ENCODE measurements at places on chromosomes 5 and 9.
A peak's percentile ranks its signal among the peaks of the same experiment; 100 is the strongest.

- DNase-seq: no peak
These were observed 102.5 kb upstream of the SH3GL2 start for GRCh38 chr9:17476401-17476800.

DNA sequence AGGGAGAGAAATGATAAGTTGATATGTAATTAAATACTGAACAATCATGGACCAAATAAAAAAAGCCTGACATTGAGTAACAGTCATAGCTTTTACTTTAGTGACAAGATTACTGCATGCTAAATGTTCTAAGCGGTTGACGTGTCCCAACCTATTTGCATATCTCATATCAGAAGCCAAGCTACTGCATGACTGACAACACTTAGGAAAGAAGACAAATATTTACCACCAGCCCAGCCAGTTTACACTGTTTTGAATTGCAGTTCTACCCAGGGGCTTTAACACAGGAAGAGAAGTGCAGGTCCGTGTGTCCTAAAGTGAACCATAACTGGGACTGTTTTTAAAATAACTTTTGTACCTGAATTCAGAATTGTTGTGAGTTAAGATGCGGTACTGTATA is 219.9 kb downstream of the PRDM9 start:
- DNase-seq: no peak

DNA sequence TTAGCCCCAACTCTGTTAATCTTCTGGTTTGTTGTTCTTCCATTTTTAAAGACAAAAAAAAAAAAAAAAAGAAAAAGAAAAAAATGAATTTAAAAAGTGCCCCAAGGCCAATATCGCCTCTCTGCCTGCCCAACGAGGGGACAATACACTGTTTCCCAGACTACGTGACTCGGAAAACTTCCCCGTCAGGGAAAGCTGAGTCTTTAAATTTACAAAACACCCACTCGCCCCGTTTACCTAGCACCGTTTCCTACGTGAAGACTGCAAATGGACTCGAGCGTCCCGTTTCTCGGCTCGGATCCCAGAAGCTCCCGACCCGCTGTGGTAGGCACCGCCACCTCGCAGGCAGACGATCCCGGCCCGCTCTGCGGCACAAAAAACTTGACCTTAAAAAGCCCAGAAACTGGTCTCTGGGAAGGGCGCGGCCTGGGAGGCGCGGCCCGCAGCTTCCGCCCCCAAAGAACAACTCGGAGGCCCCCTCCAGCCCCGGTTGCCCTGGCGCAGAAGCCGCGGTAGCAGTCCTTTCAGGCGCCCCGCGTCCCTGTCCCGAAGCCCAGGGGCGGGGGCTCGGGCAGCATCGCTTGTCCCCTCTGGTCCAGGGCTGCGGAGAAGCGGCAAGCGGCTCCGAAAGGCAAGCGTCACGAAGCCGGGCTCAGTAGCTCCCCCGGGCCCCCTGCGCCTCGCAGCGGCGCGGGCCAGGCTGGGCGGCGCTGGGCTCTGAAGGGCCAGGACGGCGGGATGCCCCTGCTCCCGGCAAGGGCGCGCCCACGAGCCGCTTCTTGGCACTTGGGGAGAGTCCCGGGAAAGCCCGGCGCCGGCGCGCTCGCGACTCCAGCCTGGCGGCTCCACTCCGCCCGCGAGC is at the start of gene GCNT4:
Gene GCNT4 (minus strand): TSS at position 367 of the 862 bp plus-strand sequence. CDS start 22,521 bp downstream, outside the sequence.
- peak; percentile 76 for DNase-seq

- DNase-seq: no peak
These were observed 29.0 kb downstream of the PAEP start for GRCh38 chr9:135590486-135591079.

DNA sequence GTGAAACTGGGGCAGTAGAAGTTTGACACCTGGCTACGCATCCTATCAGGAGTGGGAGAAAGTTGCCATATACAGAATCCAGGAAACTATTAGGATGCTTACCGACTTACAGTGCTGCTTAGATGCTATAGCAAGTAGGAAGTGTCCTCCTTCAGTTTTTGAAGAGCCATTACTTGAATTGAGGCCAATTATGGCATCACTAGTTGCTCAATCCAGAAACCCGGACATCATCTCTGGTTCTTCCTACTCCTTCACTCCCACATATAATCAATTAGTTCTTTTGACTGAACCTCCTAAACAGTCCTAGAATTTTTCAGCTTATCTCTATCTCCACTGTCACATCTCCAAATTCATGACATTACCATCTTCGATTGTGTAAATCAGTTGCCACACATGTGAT is 41.8 kb upstream of the UGCG start:
- DNase-seq: no peak

DNA sequence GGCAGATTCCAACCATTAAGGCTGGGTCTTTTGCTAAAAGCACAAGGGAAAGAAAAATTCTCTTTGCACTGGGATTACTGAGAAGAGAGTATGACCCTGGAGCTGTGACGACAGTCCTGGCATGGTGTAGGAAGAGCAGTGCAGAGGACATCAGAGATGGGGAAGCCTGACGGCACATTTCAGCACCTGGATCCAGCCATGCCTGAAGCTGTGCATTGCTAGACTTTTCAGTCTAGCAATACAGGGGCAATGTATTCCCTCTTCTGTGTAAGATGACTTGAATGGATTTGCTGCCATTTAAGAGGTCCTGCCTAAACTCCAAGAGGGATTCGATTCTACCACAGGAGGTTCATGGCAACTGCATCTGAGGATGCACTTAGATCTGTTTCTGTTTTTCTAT is 12.3 kb upstream of the MRNIP start:
- DNase-seq: no peak

DNA sequence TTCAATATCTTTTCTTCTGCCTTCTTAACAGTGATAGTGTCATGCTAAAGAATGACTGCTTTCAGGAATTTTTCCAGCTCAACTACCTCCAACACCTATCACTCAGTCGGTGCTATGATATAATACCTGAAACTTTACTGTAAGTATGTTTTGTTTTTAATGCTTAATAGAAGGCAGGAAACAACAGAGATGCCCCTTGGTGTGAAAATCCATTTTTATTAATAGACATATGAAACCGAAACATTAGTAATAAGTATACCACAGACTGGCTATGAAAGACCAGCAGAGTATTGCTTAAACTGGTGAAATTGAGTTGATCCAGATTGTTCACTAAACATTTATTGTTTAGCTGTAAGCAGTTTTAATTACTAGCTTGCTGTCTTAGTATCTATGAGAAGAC is 25.2 kb downstream of the SKP2 start:
- DNase-seq: no peak

- no peak for DNase-seq
These were observed 125.3 kb downstream of the TRIM32 start for GRCh38 chr9:116812231-116813030.

DNA sequence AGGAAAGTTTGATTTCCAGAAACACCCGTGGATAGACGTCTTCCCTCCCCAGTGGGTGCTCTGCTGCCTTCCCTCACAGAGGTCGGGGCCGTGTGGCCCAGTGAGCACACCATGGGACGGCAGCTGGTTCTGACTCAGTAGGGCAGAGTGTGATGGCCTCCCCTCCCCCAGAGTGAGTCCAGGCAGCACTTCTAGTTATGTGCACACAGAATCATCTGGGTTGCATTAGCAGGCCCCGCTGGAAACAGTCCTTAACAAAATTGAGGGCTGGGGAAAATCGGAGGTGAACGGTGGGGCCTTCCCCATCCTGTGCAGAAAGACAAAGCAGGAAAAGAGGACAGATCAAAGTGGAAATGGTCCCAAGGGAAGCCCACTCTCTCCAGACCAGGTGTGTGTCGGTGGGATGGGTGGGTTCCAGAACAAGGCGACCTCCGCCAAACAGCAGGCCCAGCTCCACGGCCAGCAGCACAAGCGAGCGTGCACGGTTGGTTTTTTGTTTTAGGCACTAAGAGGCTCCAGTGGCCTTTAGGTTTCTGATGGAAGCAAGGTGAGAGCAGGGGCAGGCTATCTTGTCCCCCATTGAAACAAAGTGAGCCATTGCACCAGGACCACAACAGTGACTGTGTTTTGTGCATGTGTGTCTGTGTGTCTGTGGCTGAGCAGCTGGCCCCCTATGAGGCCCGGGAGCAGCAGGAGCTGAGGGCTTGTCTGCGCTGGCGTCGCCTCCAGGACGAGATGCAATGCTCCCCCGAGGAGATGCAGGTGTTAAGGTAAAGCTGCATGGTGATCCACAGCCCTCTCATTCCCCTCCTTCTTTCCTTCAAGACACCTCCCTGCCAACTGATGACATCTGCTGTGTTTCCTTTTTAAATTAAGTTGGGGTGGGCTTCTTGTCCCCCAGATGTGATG is 201.5 kb downstream of the AOPEP start:
- DNase-seq: no peak

- DNase-seq: no peak
These were observed 79.2 kb downstream of the OTULIN start for GRCh38 chr5:14743601-14744295.

GRCh38 chr9:122394265-122395125 is 23.7 kb downstream of the PTGS1 start:
- no peak for DNase-seq

GRCh38 chr5:172932313-172933017 is 26.8 kb upstream of the RPL26L1 start:
- peak; percentile 83 for DNase-seq

All from eye (tissue), 1 donor.